ENCODE measurements at places on chromosomes 7 and 10. TPM values are rescaled to one million over a fixed set of nuclear protein-coding genes. Genes with fewer than 3 reads are reported as not detected.

The ARL5B gene
- 5.4 TPM for total RNA-seq

The FAM13C gene
- 5.9 TPM for total RNA-seq

The NRCAM gene
- 0.27 TPM for total RNA-seq

The BTBD16 gene
- not detected for total RNA-seq

The ACSL5 gene
- 6.0 TPM for total RNA-seq

The STOX1 gene
- total RNA-seq, result 0.38 TPM

The GPNMB gene
- total RNA-seq, result 248 TPM

The DNAJB6 gene
- total RNA-seq, result 191 TPM

The MOSPD3 gene
- 9.3 TPM for total RNA-seq

The LIPM gene
- total RNA-seq, result not detected

GRCh38 chr10:15322356-15322755, 48.7 kb downstream of the FAM171A1 start:
- DNase-seq, result no peak

DNA sequence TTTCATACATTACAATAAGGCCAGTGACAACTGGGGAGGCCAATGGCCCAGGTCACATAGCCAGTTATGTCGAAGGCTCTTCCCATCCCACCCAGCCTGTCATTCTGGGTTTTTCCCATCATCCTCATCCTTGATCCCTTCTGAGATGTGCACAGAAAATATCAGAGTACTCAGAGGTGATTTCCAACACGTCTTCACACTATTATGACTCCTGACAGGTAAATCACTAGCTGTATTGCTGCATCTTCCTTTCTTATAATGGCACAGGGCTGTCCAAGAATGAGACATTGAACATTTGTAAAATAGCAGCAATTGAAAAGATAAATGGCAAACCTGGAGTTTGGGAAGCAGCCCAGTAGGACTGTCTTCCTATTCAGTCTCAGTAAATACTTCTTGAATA, 159.9 kb downstream of the PLXNA4 start:
- DNase-seq, result no peak

- no peak for DNase-seq
These were observed 746.2 kb upstream of the POM121L12 start for GRCh38 chr7:52289247-52289646.

- peak; percentile 67 for DNase-seq
These were observed 1.8 kb downstream of the SNCG start for GRCh38 chr10:86960003-86960862.

DNA sequence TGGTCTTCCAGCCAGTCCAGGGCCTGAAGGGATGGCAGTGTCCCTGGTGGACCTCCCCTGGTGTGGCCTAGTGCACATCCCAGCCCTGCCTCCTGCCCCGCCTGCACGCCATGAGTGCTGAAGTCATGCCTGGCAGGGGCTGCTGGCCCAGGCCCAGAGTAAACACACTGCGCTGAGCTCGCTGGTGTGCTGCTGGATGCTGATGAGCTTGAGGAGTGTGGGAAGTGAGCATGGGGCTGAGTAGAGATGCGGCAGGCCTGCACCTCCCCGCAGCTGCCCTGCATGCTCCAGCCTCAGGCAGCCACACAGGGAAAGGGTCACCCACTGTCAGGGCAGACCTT, 43.2 kb downstream of the HTRA1 start:
- peak; percentile 95 for DNase-seq

- no peak for DNase-seq
These were observed 21.5 kb upstream of the CALD1 start for GRCh38 chr7:134757938-134758337.

- DNase-seq, result no peak
These were observed 64.4 kb downstream of the RAPGEF5 start for GRCh38 chr7:22292531-22292930.

- no peak for DNase-seq
These were observed 13.2 kb downstream of the FGF8 start for GRCh38 chr10:101762736-101763135.

DNA sequence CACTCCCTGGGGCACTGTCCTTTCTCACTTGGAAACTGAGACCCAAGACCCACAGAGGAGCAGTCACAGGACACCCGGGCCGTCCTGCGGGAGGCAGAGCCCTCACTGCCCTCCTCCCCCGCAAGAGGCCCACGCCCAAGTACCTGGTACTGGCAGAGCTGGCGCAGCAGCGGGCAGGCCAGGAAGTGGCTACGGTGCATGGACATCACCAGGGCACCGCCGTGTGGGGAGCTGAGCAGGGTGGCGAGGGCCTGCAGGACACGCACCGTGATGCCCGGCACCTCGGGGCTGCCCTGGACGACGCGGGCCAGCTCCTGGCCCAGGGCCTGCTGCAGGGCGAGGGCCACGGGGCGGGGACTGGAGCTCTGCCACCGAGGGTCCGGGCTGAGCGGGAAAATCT, 20.0 kb upstream of the MICALL2 start:
- DNase-seq, result no peak

DNA sequence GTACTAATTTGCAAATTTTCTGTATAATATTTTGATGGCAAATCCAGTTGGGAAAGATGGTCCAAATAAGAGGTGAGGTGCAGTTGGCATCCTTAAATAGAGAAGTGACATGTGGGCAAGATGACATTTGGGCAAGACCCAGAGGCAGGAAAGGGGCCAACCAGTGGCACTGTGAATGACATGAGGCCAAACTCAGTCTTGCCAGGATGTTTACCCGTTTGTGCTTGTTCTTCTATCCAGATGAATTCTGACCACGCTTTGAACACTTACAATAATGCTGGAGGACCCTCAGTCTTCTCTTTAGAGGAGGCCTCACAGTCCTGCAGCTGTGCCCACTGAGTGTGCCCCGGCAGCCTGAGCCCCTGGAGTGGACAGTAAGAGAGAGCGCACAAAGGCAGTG, 45.1 kb downstream of the KCNMA1 start:
- DNase-seq, result no peak

GRCh38 chr10:5975641-5976473, 1.5 kb downstream of the IL15RA start:
- DNase-seq, result no peak

DNA sequence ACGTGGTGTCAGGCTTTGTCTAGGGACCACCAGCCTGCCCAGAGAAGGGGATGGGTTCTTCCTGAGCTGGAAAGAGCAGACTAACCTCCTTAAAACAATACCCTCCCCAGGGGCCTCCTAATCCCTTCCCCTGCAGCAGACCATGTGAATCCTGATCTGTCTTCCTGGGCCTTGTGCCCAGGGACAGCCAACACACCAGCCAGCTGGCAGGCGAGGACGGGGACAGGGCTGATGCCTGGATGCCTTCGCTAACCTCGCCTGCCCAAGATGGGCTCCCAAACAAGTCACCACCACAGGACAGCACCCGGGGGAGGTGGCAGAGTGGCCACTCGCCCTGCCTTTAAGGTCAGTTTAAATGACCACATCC, 17.6 kb downstream of the PODXL start:
- peak; percentile 73 for DNase-seq

DNA sequence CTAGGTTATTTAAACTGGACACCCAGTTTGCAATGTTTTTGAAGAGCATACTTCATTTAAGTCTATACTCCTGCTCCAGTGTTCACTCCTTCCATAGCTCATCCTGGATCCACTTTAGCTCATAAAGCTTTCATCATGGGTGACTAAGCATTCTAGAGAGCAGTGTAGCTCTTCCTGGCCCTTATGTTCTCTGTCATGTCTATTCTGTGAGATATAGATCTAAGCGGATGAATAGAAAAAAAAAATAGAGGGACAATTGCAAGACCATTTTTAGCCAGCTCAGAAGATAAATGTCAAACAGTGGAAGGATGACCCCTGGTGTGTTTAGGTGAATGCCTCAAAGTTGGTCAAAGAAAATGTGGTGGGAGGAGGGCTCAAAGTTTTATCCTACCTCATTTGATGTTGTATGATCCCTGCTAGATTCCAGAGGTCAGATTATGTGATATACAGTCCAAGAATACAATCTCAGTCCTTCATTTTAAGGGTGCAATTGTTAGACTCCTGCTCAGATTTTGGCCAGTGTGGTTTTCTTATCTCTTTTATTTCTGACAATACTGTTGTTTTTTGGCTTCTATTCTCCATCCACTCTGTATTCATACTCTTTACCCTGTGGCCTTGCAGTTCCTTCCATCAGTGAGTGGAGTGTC, 7.5 kb upstream of the HECW1 start:
- no peak for DNase-seq
